ENCODE measurements at places on chromosomes 16 and 17. TPM values are rescaled to one million over a fixed set of nuclear protein-coding genes. Genes with fewer than 3 reads are reported as not detected.

GRCh38 chr17:78892936-78893379 lies 10.0 kb downstream of the CEP295NL start:
- DNase-seq: no peak

- DNase-seq: no peak
Observed at GRCh38 chr16:35102780-35103403, 1643.5 kb downstream of the TP53TG3F start.

Gene RASL10B
- total RNA-seq: 1.1 TPM

GRCh38 chr17:49193513-49194296 lies 16.7 kb downstream of the GNGT2 start:
- no peak for DNase-seq

Data from posterior vena cava (tissue), 2 donors.